AG04450 (cell line): ENCODE measurements at places on chromosomes 11 and 22.

- DNase-seq = no peak
These were observed 73.3 kb upstream of the CSNK2A3 start for GRCh38 chr11:11426226-11426952.

- no peak for DNase-seq
These were observed 28.9 kb downstream of the CD5 start for GRCh38 chr11:61131186-61131585.

GRCh38 chr22:23151827-23152226, 6.5 kb downstream of the RAB36 start:
- no peak for DNase-seq

DNA sequence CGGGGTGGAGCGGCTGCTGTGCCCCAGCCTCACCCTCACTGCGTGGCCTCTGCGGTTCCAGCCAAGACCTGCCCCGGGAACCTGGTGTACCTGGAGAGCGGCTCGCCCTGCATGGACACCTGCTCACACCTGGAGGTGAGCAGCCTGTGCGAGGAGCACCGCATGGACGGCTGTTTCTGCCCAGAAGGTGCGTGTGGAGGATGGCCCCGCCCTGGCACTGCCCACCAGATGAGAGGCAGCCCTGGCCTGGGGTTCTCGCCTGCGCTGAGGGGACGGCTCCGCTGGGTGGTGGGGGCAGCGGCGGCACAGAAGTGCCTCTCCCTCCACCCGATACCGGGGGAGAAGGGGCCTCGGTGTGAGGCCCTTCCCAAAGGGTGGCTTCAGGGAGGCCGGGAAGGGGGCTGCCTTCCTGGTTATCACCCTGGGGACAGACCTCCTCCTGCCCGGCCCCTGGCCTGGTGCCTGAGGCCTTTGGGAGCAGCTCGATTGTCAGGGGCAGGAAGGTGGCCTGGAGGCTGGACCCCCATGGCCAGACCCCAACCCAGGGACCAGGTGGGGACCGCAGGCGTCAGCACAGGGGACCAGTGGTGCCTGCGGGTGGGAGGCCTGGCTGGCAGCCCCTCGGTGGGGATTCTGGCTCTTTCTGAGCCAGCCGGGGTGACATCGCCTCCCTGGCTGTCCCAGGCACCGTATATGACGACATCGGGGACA, 7.1 kb downstream of the MUC2 start:
- DNase-seq = no peak

DNA sequence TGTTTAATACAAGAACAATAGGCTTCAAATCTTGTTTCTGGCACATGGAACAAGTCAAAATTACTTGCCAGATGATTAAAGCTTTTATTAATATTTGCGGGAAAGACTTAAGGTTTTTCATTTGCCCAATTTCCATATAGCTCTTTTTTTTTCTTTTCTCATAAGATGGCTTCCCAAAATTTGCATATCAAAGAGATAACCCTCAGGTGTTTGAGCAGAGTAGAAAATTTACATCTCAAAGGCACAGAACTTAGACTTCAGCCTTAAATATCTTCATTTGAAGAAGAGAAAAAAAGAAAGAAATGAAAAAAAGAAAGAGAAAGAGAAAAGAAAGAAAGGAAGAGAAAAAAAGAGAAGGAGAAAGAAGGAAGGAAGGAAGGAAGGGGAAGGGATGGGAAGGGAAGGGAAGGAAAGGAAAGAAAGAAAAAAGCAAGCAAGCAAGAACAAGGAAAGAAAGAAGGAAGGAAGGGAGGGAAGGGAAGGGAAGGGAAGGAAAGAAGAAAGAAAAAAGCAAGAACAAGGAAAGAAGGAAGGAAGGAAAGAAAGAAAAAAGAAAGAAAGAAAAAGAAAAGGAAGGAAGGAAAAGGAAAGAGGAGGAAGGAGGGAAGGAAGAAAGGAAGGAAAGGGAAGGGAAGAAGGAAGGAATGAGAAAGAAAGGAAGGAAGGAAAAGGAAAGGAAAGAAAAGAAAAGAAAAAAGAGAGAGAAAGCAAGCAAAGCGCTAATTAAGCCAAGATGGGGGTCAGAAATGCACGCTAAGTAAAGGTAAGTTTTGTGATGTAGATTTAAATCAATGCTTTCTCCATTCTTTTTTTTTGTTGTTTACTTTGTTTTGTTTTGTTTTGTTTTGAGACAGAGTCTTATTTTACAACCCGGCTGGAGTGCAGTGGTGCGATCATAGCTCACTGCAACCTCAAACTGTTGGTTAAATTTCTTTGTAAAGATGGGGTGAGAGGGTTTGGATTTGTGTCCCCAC, 20.2 kb upstream of the IFITM3 start:
- no peak for DNase-seq

- no peak for DNase-seq
These were observed 6.5 kb upstream of the MALAT1 start for GRCh38 chr11:65492387-65492636.

- DNase-seq = no peak
These were observed 1.8 kb upstream of the RASD2 start for GRCh38 chr22:35538801-35539321.

GRCh38 chr11:8248786-8249185, 14.9 kb downstream of the LMO1 start:
- no peak for DNase-seq

DNA sequence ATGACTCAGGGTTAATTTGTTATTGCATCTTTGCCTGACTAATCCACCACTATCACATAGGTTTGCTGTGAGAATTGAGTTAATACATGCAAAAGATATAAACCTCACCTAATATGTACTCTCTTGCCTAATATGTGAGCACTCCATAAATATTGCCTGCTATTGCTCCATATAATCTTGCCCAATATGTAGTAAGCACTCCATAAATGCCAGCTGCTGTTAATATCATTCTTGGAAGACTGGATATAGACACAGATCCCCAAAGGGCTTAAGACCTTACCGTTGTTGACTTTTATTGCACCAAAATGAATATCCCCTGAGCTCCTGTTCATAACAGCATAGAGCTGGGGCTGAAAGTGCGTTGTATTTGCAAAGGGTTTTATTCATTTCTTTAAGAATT, 27.0 kb upstream of the LRRC55 start:
- DNase-seq = no peak

DNA sequence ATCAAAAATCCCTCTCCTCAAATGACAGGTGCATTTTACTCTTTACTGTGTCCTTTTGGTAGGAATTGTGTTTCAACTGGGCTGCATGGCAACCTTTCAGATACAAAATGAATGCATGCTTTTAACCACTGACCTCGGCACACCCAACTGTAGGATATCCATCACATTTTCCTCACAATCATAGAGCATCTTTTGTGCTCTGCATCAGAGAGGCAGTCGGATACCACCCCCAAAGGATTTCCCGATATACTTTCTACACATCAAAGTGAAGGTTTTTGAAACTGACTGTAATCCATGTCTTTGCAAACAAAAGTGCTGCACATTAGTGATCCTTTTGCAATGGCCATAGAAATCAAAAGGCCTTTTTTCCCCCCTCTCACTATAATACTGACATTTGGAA, 9.1 kb downstream of the ME3 start:
- DNase-seq = no peak

GRCh38 chr11:27716216-27716615, 16.0 kb upstream of the BDNF start:
- no peak for DNase-seq

GRCh38 chr11:35658020-35658948, 4.3 kb upstream of the TRIM44 start:
- no peak for DNase-seq

GRCh38 chr11:57457643-57458023, 2.7 kb upstream of the RTN4RL2 start:
- DNase-seq = no peak

DNA sequence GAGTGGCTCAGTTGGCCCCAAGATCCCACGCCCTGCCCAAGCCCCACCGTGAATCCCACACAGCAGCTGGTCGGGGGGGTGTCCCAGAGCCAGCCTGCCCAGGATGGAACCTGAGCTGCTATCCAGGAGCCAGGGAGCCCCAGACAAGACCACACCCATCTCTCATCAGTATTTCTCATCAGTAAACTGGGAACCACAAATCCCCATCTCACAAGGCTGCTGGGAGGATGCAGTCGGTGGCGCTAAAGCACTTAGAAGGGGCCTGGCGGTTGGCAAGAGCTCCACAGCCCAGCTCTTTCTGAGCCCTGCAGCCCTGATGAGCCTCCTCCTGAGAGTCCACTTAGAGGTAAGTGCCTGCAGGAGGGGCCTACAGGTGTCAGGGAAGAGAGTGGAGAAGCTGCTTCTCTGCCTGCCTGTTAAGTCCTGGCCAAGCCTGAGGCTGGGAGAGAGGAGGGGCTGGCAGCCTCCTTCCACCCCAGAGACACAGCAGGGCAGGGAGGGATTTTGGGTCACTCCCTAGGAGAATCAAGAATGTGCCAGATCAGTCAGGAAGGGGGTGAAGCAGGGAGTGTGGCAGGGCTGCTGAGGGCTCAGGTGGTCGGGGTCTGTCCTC, 6.1 kb downstream of the FADS3 start:
- DNase-seq = no peak

GRCh38 chr11:20668131-20668809, 1.1 kb upstream of the NELL1 start:
- DNase-seq = no peak

DNA sequence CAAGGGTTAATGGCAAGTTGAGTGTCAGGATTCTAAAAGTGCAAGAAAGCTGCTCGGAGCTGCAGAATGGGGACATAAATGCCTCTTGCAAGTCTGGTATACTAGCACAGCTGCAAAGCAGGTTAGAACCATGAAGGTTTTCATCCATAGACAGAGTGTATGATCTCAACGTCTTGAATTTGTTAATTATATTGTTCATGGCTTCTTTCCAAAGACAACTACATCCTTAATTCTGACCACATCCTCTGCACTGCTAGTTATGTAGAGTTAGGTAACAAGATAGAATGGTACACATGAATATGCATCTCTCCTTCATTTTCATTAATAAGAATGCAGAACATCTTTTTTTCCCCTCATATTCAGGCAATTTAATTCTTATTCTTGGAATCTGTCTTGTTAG, 34.2 kb downstream of the EXPH5 start:
- DNase-seq = no peak

DNA sequence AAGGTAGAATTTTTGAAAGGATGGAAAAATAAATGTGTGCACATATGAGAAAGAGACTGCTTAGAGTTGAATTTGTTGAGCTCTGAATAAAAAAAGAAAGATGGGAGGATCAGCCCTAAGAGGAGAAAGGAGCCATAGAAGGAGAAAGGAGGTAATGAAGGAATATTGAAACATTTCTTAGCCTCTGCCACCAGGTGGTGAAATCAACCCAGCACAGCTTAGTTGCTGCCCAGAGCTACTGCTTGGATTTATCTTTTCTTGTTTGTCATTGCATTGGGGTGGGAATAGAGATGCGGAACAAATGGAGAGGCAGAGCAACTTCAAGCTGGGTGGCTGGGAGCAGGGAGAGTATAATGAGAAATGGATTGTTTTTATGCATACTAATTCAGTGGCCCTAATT, 80.4 kb downstream of the SERGEF start:
- no peak for DNase-seq

- no peak for DNase-seq
These were observed at the start of gene BTBD18 for GRCh38 chr11:57751676-57752253. Gene BTBD18 (minus strand): TSS chr11:57751819. CDS start chr11:57751188, 631 bp downstream.

GRCh38 chr11:130050257-130050656, 19.4 kb upstream of the APLP2 start:
- DNase-seq = no peak

DNA sequence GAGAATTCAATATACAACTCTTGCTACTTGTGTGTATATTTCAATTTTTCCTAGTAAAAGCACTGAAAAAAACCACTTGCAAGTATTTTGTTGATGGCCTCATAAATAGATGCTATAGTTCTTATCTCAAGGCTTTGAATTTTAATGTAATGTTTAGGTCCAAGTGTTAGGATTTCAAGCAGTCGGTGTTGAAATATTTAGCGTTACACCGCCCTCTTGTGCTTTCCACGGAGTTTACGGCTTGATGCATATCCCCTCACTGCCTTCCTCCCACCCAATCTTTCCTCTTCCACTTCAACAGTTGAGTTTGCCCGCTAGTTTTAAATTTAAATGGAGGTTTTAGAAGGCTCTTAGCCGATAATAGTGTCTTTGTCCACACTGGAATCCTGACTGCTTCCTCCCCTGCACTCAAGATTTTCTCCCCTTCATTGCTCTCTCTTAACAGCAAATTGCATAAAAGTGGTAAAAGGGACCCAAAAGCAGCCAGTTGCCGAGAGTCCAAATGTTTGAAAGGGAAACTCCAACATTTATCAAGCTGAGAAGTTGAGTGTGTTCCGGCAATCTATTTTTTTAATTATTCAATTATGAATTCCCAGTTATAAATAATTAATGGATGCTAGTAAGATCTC, 25.9 kb upstream of the HTATIP2 start:
- DNase-seq = no peak
